CD14-positive monocyte (primary cell): ENCODE measurements at places on chromosomes 7 and 10. TPM values are rescaled to one million over a fixed set of nuclear protein-coding genes. Genes with fewer than 3 reads are reported as not detected.

Gene C10orf95
- not detected for polyA plus RNA-seq

Gene CDHR1
- polyA plus RNA-seq: not detected in 2 replicates

- no peaks in the 10 kb centered on the region for H3K4me1 ChIP-seq
- no peak overlapping the region for H3K27ac ChIP-seq
- H3K27me3 ChIP-seq: no peaks in the 10 kb centered on the region
- H3K4me3 ChIP-seq: no peak overlapping the region
- H3K36me3 ChIP-seq: no peaks in the 10 kb centered on the region
Measured at GRCh38 chr7:138606236-138606635, 94.9 kb downstream of the SVOPL start.

- H3K27ac ChIP-seq: no peak overlapping the region
- no peaks in the 10 kb centered on the region for H3K36me3 ChIP-seq
- H3K4me3 ChIP-seq: no peak overlapping the region
- no peaks in the 10 kb centered on the region for H3K27me3 ChIP-seq
- DNase-seq: peak; percentile 29
Measured at GRCh38 chr10:119268871-119269506, 61.6 kb downstream of the GRK5 start.

DNA sequence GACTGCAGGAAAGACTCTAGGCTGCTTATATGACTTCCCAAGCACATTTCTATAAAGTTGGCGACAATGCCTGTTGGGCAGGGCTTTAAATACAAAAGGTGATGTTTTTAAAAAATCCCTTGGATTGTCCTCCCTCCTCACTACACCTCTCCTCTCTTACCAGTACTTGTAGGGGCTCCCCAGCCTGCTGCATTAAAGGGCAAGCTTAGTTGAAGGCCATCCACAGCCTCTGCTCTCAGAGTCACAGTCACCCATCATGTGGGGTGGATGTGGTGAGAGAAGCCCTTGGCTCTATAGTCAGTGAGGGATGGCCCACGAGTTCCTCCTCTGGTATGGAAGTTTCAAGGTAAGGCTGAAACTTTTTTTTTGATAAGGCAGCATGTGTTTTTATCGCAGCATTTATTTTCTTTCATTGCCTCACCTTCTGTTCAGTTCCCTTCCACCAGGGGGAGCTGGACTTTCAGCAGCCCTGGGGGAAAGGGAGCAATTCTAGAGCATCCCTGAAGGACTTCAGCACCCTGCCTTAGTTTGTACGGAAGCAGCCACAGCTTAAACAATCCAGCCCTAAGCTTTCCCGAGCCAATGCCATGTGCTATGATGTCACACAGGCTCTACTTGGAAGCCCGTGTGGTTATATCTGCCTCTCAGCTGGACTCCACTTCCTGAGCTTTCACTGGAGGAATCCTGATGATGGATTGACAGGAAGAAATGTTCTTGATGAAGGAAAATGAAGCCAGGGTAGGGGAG lies 131.9 kb downstream of the CALCR start:
- DNase-seq: no peak
- no peak overlapping the region for H3K27ac ChIP-seq
- no peaks in the 10 kb centered on the region for H3K4me1 ChIP-seq
- H3K4me3 ChIP-seq: no peak overlapping the region
- no peaks in the 10 kb centered on the region for H3K36me3 ChIP-seq
- no peaks in the 10 kb centered on the region for H3K27me3 ChIP-seq
